Transverse colon (tissue), 4 donors: ENCODE measurements at places on chromosomes 6 and 20. TPM values are rescaled to one million over a fixed set of nuclear protein-coding genes. Genes with fewer than 3 reads are reported as not detected.

The RFX6 gene
- not detected for total RNA-seq

The GSTA2 gene
- not detected for total RNA-seq

- peaks cover 65% of the 10 kb centered on the region for H3K27me3 ChIP-seq
- no peak for DNase-seq
- H3K27ac ChIP-seq, result no peak overlapping the region
- no peaks in the 10 kb centered on the region for H3K36me3 ChIP-seq
- no peaks in the 10 kb centered on the region for H3K4me1 ChIP-seq
- H3K4me3 ChIP-seq, result no peak overlapping the region
Measured at GRCh38 chr6:7537565-7538174, 3.8 kb upstream of the DSP start.

DNA sequence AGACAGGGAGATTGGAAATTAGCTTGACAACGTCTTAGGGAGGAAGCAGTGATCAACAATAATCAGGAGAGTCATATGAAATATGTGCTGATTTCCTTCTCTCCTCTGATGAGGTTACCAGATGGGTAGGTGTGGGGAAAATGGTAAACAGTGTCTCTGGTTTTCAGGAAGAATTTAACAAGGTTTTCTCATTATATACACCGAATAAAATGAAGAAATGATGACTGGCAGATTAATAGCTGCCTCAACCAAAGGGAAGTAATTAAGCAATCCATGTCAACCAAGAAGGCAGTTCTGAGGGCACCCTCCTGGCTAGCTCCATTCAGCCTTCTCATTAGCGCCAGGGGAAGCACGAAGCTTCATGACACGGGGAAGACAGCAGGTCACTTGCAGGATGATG, 12.7 kb upstream of the RAMACL start:
- H3K36me3 ChIP-seq, result no peaks in the 10 kb centered on the region
- peak overlapping the region; percentile 68 for H3K27ac ChIP-seq
- DNase-seq, result no peak
